ENCODE measurements at places on chromosomes 11 and 22. TPM values are rescaled to one million over a fixed set of nuclear protein-coding genes. Genes with fewer than 3 reads are reported as not detected.

Gene ADORA2A
- 0.73 TPM for total RNA-seq

Gene KCTD14
- total RNA-seq, result 1.6 TPM

Gene GALNT18
- total RNA-seq, result 34.2 TPM

Gene DLG2
- total RNA-seq, result 0.27 TPM

Gene ROBO3
- total RNA-seq, result 2.6 TPM

Gene TTC28
- 3.1 TPM for total RNA-seq

Gene DGAT2
- 1.4 TPM for total RNA-seq

Gene PATE2
- total RNA-seq, result not detected

Gene PNPLA3
- total RNA-seq, result 0.81 TPM

Gene SMIM35
- total RNA-seq, result not detected

Gene OR4A16
- total RNA-seq, result not detected

Gene OR52N2
- total RNA-seq, result not detected

Gene GAB2
- total RNA-seq, result 4.7 TPM

Gene SLC25A18
- 0.82 TPM for total RNA-seq

Gene ANO9
- total RNA-seq, result 0.67 TPM

Gene MMP1
- total RNA-seq, result 1.0 TPM

Gene WNT11
- 2.9 TPM for total RNA-seq

Gene HIC2
- total RNA-seq, result 2.9 TPM

All from A549 treated with dexamethasone at 1 μM for 4 hours (cell line).